ENCODE measurements at places on chromosomes 16 and 17. TPM values are rescaled to one million over a fixed set of nuclear protein-coding genes. Genes with fewer than 3 reads are reported as not detected.

The NPIPA7 gene
- 4.5 TPM for total RNA-seq

The SOX8 gene
- 5.2 TPM for total RNA-seq

- H3K4me1 ChIP-seq: peaks cover 5% of the 10 kb centered on the region
- H3K27me3 ChIP-seq: no peaks in the 10 kb centered on the region
- H3K4me3 ChIP-seq: no peak overlapping the region
- H3K27ac ChIP-seq: no peak overlapping the region
Measured at GRCh38 chr17:38636054-38636453, 30.3 kb upstream of the SRCIN1 start.

DNA sequence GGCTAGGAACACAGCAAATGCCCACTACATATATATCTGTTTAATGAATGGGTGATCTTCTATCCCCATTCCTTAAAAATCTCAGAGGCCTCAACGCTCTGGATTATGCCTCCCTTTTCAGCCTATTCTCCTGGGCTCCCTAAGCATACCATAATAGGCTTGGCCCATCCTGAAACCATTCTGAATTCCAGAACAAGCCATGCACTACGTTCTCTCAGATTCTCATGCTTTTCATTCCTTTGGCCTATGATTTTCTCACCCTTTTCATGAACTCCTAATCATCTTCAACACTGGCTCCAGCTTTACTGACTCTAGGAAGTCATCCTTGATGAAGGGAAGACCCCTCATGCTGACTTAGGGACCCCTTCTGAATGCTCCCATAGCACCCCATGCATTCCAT is 71.1 kb downstream of the RPGRIP1L start:
- DNase-seq: no peak
- no peaks in the 10 kb centered on the region for H3K36me3 ChIP-seq
- no peaks in the 10 kb centered on the region for H3K27me3 ChIP-seq
- no peak overlapping the region for H3K27ac ChIP-seq
- no peak overlapping the region for H3K4me3 ChIP-seq
- no peaks in the 10 kb centered on the region for H3K4me1 ChIP-seq

GRCh38 chr17:80260791-80261158 is at the start of gene RNF213:
Gene RNF213 (plus strand): TSS chr17:80260852. CDS start chr17:80263682, 2,830 bp downstream.
- peak within 1 kb of the TSS; percentile 88 for H3K27ac ChIP-seq
- H3K27me3 ChIP-seq: no peaks in the 10 kb centered on the region
- peak within 1 kb of the TSS; percentile 77 for H3K4me3 ChIP-seq

DNA sequence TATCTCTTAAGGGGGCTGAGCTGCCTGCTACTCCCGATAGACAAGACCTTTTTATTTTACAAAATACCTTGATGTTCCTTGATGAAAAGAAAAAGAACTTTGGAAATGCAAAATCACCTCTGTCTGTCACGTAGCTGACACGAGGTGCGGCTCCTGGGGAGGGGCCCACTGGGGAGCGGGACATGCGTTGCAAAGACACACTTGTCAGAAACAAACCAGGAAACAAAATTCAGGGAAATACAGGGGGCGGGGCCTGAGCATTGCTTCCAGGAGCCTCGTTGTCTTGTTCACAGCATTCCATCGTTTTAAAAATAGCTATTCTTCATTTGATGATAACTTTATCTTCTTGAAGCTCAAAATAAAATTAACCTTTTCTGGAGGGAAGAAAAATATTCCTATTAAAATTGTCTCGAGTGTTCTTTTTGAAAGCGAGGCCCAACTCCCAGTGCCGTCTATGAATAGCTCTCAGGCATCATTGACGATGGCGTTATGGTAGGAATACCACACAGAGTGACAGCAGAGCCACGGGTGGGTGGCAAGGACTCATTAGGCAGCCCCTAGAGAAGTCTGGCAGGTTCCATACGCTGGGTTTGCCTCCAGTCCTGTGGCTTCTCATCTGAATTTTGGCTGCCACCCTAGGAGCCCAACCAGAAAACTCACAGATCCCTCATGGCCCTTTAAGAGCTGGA is 286.9 kb downstream of the CPPED1 start:
- no peak for DNase-seq
- no peak overlapping the region for H3K27ac ChIP-seq
- H3K4me1 ChIP-seq: peaks cover 4% of the 10 kb centered on the region
- no peaks in the 10 kb centered on the region for H3K27me3 ChIP-seq

DNA sequence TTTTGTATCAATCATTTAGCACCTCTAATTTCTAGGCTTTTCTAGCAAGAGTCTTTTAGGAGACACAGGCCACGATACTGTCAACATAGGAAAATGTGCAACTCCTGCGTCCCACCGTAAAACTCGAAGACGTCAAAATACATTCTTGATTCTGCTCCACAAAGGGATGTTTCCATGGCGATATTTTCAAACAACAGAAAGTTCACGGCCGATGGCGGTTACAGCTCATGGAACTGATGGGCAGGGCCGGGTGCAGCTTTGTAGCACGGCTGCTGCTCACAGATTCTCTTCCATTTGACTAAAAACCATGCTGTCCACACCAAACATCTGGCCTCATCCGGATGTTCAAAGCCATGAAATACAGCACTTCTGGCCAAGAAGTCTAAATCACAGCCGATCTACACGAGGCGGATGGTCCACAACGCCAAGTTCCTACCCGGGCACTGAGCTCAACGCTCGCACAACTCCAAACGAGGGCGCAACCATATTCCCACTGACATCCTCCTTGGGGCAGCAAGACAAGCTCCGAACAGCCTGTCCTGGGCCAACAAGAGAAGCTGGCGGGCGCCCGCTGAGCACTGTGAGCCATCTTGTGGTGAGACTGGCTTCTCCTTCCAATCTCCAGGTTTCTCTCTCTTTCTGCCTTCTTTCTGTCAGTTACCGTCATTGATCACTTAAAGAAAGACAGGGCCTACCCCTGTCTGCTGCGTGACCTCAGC is 79.8 kb downstream of the ZNF778 start:
- H3K4me1 ChIP-seq: no peaks in the 10 kb centered on the region
- H3K27me3 ChIP-seq: no peaks in the 10 kb centered on the region
- peaks cover 13% of the 10 kb centered on the region for H3K36me3 ChIP-seq
- no peak overlapping the region for H3K27ac ChIP-seq
- H3K4me3 ChIP-seq: no peak overlapping the region
- no peak for DNase-seq

DNA sequence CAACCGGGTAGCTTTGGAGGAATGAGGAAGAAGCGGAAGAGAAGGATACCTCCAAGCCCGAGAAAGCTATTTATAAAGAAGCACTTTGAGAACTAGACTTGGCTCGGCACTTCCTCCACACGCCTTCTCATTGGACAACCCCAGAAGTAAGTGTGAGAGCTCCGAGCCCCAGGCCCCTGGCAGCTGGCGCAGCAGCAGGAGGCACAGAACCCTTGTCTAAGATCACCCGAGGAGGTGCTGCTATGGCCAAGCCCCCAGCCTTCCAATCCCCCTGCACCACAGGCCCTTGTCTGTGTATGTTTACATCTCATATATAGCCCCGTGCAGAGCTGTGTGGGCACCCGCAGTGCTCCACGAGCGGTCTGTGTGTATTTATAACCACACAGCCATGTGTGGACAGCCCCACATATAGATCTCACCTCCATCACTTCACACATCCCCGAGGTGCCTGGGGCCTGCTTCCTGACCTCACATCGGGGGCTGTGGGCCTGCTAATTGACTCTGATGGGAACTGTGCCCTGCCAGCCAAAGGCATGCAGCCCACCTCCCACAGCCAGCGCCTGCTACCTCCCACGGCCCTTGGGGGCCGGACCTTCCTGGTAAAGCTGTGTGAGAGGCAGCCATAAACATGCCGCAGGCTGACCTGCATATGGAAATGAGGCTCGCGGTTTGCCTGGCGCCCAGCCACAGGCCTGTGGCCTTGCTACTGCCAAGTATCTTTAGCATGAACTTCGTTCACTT is 96.1 kb downstream of the C17orf67 start:
- no peaks in the 10 kb centered on the region for H3K4me1 ChIP-seq
- no peaks in the 10 kb centered on the region for H3K36me3 ChIP-seq
- no peak for DNase-seq
- no peak overlapping the region for H3K4me3 ChIP-seq
- H3K27ac ChIP-seq: no peak overlapping the region
- peaks cover 20% of the 10 kb centered on the region for H3K27me3 ChIP-seq

The CRHR1 gene
- 0.12 TPM for total RNA-seq

- no peak overlapping the region for H3K4me3 ChIP-seq
- DNase-seq: no peak
- H3K27ac ChIP-seq: no peak overlapping the region
- no peaks in the 10 kb centered on the region for H3K27me3 ChIP-seq
Measured at GRCh38 chr17:52178012-52178411, 19.5 kb upstream of the CA10 start.

GRCh38 chr17:927611-928461 is 51.7 kb downstream of the NXN start:
- H3K36me3 ChIP-seq: 0 out of 2 replicates have a peak, but pooled peaks cover 3% of the 10 kb centered on the region
- H3K4me3 ChIP-seq: peak overlapping the region; percentile 20
- H3K4me1 ChIP-seq: peaks cover 83% of the 10 kb centered on the region
- H3K27me3 ChIP-seq: no peaks in the 10 kb centered on the region
- H3K27ac ChIP-seq: peak overlapping the region; percentile 80
- peak; percentile 76 for DNase-seq

- H3K27ac ChIP-seq: no peak overlapping the region
- no peaks in the 10 kb centered on the region for H3K36me3 ChIP-seq
Measured at GRCh38 chr17:42928714-42929496, 28.3 kb downstream of the G6PC1 start.

The HID1 gene
- total RNA-seq: 43.8 TPM

DNA sequence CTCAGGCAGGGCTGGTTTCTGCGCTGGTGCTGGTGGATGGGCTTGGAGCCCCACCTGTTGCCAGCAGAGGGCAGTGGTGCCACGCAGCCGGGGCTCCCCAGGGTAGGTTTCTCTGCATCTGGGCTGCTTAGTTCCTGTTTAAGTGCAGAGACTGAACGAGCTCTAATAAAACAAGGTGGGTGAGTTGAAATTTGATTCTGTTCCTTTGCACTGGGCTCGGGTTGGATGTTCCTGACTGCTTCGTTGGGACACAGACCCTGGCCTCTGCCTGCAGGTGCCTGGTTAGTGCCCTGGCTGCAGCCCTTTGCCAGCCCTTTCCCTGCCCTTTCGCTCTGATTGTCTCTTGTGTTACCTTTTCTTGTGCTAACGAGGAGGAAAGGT is 30.0 kb downstream of the TBCD start:
- H3K27me3 ChIP-seq: no peaks in the 10 kb centered on the region
- peak; percentile 36 for DNase-seq
- no peak overlapping the region for H3K27ac ChIP-seq

GRCh38 chr16:47829850-47830600 is 325.8 kb downstream of the ABCC12 start:
- H3K4me1 ChIP-seq: no peaks in the 10 kb centered on the region
- H3K27me3 ChIP-seq: no peaks in the 10 kb centered on the region
- no peak overlapping the region for H3K4me3 ChIP-seq
- H3K27ac ChIP-seq: no peak overlapping the region
